MV-4-11 (cell line): ENCODE measurements at places on chromosomes 1 and 21.
A peak's percentile ranks its signal among the peaks of the same experiment; 100 is the strongest.

DNA sequence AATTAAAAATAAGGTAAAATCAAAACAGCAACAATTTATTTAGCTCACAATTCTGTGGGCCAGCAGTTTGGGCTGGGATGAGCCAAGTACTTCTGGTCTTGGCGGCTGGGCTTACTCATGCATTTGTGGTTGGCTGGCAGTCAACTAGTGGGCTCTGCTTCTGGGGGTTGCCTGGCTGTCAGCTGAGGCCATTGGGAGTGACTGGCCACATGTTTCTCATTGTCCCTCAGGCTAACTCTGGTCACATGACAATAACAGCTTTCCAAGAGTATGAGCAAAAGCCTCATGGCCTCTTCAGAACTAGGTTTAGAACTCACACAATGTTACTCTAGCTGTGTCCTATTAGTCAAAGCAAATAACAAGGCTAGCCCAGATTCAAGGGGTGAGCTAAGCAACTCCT, 15.6 kb upstream of the CHIA start:
- DNase-seq: peak; percentile 89

- no peak for DNase-seq
These were observed 9.4 kb downstream of the C1orf162 start for GRCh38 chr1:111483166-111483565.

DNA sequence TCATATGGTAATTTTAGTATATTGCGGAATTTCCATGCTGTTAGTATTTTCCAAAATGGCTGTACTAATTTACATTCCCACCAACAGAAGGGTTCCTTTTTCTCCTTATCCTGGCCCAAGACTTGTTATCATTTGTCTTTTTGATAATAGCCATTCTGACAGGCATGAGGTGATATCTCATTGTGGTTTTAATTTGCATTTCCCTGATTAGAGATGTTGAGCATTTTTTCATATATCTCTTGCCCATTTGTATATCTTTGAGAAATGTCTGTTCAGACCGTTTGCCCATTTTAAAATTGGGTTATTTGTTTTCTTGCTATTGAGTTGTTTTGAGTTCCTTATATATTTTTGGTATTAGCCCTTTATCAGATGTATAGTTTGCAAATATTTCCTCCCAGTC, 14.0 kb downstream of the CAPZA1 start:
- DNase-seq: no peak

DNA sequence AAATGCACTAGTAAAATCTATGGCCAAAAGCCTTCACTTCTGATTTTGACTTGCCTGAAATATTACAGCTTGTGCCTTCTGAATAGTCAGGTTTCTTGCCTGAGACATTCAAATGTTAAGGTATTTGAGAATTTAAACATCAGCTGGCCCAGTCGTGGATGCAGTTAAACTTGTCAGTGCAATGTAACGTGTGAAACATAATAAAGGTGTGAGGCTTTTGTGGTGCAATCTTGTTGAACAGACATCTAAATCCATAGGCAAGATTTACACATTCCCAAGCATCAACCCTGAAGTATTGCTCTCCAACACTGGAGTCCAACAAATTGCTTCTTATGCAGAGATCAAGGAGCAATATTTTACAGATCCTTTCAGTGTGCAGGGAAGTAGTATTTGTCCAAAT, 4.4 kb downstream of the CCN1 start:
- DNase-seq: no peak

GRCh38 chr1:195345149-195345548, 1263.1 kb downstream of the KCNT2 start:
- no peak for DNase-seq
